ENCODE measurements at places on chromosomes 16 and 17.

GRCh38 chr17:47774987-47775580 is 42.0 kb downstream of the TBX21 start:
- DNase-seq = no peak

- DNase-seq = no peak
Observed at GRCh38 chr16:79132701-79133100, 467.8 kb downstream of the MAF start.

- DNase-seq = no peak
Observed at GRCh38 chr17:7029659-7030058, 6.2 kb upstream of the SLC16A13 start.

DNA sequence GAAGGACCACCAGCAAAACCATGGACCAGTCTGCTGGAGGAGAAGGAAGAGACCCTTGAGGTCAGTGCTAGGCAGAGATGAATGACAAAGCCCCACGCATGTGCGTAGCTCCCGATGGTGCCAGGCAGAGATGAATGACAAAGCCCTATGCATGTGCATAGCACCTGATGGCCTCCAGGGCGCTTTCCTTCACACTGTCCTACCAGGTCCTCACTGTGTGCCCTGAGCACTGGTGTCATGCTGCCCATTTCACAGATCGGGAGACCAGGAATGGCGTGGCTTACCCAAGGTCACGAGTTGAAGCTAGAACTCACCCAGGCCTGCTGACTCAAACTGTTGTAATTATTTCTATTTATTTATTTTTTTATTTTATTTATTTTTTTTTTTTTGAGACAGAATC is 149.6 kb downstream of the KATNIP start:
- DNase-seq = no peak

- no peak for DNase-seq
Observed at GRCh38 chr17:60141111-60142018, 8.4 kb upstream of the CA4 start.

- DNase-seq = peak; percentile 17
Observed at GRCh38 chr17:65278050-65278819, 141.1 kb downstream of the RGS9 start.

DNA sequence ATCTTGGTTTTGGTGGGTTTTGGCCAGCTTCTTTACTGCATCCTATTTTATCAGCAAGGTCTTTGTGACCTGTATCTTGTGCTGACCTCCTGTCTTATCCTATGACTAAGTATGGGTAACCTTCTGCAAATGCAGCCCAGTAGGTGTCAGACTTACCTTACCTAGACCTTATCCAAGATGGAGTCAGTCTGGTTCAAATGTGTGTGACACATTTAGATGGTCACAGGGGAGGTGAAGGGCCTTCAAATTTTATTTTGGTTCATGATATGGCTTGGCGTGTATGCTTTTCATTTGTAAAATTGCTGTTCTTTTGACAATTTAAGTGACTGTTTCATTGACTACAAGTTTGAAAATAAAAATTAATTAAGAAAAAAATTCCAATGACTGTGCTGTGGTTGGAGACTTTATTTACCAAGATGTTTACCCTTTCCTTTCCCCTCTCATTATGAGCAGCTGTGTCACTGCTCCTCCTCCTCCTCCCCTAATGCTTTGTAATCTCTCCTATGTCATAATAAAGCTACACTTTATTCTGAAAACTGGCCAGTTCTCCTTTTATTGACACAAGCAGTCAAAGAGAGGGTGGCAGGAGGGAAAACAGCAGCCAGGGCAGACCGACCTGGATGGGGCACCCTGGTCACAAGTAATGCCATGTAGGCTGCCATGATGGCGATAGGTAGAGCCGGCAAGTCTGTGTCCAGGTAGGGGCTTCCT is 49.4 kb downstream of the TNFRSF13B start:
- DNase-seq = no peak

GRCh38 chr17:39627712-39628516 is 1.2 kb downstream of the PPP1R1B start:
- DNase-seq = no peak

DNA sequence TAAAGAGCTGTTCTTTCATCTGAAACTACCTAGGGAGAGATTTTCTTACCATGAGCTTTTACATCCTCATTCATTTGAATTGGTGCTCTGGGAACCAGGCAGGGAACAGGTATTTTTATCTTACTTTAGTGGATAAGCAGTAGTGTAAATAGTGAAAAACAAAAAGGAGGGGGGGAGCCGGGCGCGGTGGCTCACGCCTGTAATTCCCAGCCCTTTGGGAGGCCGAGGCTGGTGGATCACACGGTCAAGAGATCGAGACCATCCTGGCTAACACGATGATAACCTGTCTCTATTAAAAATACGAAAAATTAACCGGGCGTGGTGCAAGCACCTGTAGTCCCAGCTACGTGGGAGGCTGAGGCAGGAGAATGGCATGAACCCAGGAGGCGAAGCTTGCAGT is 41.0 kb downstream of the HOXB1 start:
- no peak for DNase-seq

- no peak for DNase-seq
Observed at GRCh38 chr17:27993723-27994310, 48.7 kb upstream of the NLK start.

GRCh38 chr17:27494192-27495091 is 38.2 kb downstream of the KSR1 start:
- DNase-seq = peak; percentile 51

DNA sequence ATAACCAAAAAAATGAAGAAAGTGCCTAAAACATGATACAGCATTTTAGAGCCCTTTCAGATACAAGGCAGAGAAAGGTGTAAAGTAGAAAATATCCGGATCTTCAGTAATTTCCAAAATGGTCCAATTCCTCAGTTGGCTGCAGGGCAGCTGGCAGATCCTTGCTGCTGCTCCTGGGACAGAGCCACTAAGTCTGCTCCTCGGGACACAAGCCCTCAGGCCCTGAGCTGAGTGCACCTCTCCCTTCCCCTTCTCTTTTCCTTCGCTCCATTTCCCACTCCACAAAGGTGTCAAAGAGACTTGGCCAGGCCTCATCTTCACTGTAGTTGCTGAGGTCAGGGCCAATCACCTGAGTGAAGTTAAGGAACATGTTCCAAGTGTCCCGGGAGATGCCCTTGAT is 40.5 kb downstream of the DCUN1D3 start:
- no peak for DNase-seq

DNA sequence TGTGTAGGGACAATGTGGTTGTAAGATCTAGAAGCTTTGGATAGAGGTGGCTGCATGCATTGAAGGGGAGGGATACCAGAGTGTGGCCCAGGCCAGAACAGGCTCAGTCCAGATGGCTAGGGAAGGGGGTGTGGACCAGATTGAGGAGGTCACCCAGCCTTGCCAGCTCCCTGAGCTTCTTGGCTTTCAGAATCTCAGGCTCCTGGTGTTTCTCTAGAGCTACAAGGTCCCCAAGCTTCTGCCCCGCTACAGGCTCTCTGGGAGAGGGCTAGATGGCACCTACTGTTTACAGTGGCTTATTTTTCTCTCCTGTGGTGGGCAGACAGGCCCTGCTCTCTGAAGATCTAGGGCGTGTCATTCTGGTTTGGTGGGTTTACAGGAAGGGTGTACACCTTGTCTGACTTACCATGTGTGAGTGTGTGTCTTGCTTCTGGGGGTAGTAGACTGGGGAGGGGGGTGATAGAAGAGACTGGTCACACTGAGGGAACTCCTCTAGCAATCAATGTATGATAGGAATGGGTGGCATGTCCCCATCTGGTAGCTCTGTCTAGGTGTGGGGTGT is 1.1 kb downstream of the RARA start:
- DNase-seq = no peak

DNA sequence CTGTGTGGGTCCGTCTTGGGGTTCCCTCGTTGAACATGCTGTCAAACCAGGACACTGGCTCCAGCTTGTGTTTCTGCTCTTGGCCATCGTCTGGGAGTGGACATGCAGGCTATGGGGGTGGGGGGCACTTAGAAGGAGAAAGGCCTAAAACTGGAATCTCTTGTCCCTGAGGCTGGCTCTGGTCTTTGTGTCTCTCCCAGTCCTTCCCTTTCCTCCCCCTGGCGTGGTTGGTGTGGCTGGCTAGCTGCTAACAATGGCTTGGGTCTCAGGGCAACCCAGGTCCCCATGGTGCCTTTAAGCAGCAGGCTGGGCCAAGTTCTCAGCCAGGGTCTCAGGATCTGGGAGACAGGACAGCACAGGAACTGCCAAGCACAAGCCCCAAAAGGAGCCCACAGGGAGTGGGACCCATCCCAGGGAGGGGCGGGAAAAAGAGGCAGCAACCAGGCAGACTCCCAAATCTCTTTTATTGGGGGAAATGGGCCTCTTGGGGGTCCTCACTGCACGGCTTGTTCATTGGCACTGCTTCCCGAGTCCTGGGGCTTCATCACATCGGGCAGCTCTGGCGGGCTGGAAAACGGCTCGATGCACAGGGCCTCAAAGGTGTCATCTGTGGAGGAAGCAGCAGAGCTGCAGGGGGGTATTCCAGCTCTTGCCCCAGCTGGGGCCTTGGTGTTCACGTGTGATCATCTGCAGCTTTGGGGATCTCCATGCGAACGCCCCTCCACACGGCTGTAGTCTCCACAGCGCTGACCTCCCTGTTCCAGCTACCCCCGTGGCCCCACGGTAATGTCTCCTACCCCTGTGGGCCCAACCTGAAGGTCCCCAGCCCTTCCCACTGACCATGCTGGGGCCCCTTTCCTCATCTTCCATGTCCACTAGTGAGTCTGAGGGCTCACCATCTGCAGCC is 5.3 kb downstream of the ELOB start:
- DNase-seq = no peak

DNA sequence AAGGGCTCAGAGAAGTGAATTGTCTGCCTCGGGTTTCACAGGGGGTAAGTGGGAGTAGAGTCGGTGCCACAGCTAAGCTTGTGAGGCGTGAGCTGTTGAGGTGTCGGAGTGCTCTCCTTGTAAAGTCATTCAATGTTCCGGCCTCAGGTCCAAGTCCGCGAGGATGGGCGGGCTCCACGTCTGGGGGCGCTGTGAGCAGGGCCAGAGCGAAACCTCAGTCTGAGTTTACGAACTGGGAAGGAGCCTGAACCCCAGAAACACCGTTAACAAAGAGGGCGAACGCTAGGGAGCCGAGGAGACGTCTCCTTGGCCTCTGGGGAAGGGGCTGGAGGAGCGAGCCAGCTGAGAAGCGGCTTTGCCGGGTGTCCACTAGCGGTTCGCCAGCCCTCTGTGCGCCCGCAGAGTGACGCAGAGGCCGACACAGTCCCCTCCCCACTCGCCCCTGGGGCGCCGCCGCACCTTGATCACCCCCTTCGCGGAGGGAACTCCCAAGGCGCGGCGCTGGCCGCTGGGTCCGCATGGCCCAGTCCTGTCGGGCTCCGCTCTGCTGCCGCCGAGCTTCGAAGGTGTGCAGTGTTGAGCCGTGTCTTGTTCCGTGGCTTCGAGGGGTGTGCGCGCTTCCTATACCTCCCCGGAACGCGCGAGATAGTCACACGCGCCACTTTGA is 4.9 kb downstream of the IRX3 start:
- DNase-seq = no peak

DNA sequence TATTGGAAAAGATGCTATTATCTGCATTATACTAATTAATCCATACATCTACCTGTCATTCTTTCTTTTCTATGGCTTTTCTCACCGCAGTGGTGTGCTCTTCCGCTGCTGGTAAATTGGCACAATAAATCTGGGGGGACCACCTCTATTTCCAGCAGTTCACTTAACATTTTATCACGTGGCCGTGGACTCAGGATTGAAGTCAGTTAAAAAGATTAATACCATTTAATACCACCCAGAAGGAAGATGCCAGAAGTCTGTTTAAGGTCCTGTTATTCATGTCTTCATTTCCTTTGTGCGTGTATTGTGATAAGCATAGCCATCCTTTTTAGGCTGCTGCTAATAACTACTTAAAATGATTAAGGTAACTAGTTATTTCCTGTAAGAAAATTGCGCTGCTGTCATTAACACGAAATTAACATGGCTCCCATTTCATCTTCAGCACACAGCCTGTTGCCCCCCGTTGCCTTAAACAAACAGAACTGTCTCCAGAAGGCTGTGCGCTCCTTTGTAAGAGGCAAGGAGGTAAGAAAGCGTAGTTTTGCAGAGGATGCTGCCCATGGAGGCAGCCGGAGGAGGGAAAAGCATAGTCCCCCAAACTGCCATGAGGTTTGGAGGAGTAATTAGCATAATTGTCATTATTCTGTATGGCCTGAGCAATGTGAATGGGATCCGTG is 414.4 kb downstream of the UTP18 start:
- no peak for DNase-seq

GRCh38 chr16:87829988-87830672 is 39.2 kb downstream of the SLC7A5 start:
- no peak for DNase-seq

GRCh38 chr16:56836410-56837230 is 28.4 kb upstream of the SLC12A3 start:
- DNase-seq = no peak

DNA sequence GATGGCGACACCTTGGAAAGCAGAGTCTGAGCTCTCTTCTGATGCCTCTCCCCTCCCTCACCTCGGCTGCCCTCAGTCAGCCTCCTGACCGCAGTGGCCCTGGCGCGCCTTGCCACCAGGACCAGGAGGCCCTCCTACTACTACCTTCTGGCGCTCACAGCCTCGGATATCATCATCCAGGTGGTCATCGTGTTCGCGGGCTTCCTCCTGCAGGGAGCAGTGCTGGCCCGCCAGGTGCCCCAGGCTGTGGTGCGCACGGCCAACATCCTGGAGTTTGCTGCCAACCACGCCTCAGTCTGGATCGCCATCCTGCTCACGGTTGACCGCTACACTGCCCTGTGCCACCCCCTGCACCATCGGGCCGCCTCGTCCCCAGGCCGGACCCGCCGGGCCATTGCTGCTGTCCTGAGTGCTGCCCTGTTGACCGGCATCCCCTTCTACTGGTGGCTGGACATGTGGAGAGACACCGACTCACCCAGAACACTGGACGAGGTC is 4.4 kb downstream of the GPR142 start:
- no peak for DNase-seq

DNA sequence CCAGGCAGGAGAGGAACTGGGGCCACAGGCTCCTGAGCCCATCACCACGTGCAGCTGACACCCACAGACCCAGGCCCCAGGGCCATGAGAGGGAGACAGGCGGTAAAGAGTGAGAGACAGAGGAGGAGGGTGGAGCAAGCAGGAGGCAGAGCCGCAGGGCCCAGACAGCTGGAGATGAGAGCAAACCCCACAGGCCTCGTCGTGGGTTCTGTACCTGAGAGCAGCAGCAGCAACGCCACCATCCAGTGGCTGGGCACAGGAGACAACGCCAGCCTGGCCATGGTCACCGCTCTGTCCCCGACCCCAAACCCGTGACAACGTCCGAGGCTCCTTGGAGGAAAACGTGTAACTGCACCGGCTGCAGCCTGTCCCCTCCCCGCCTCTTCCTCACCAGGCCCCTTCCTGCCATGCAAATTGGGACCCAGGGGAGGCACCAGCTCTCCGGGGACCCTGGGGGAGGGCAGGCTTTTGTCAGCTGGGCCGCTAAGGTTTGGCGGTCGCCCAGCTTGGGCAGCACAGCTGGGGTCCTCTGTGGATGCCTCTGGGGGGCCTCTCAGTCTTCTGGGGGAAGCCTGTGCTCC is at the start of gene CD79B:
TSS of gene CD79B (minus strand) at position 351 of the 581 bp plus-strand sequence. CDS start at position 281, 70 bp downstream.
- no peak for DNase-seq

- peak; percentile 20 for DNase-seq
Observed at GRCh38 chr16:72355561-72355960, 183.6 kb upstream of the PMFBP1 start.

Measured in mammary epithelial cell (primary cell).